ENCODE measurements at places on chromosomes 6 and 20. TPM values are rescaled to one million over a fixed set of nuclear protein-coding genes. Genes with fewer than 3 reads are reported as not detected.

LY6G6C gene
- 0.18 TPM for polyA plus RNA-seq

DNA sequence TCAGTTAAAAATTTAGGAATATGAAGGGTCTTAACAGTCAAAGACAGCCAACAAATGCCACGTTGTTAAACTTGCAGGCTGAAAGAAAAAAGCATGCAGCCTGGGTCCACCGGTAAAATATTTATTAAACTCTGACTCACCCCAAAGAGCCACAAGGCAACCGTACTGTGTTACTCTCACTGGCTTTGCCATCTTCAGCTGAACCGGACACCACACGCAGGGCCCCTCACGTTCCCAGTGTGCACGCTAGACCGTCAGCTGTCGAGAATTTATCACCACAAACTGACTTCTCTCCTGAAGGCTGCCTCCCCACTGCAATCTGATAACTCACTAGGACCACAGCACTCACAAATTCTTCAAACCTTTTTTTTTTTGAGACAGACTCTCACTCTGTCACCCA is 30.7 kb downstream of the HUS1B start:
- DNase-seq = no peak

DNA sequence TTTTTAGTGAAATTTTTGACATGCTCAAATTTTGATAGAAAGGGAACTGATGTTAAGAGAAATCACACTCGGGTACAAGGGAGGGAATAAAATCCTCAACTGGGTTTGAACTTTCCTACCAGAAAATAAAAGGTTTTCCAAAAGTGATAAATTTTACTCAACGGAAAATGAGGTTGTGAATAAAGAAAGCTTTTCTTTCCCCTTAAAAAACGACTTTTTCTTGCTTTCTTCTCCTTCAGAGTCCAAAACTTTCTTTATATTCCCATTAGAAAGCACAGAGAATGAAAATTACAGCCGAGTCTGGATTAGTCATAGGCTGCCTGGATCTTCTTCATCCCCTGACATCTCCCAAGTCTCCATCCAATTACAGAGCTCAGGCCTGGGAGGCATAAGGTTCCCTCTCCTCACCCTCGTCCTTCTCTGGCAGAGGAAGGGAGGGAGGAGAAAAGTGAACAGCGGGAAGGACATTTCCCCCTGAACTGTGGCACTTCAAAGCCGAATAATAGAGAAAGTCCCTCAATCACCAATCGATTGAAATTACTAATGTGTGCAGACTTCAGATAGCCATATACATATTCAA is 28.1 kb upstream of the QKI start:
- DNase-seq = no peak

DNA sequence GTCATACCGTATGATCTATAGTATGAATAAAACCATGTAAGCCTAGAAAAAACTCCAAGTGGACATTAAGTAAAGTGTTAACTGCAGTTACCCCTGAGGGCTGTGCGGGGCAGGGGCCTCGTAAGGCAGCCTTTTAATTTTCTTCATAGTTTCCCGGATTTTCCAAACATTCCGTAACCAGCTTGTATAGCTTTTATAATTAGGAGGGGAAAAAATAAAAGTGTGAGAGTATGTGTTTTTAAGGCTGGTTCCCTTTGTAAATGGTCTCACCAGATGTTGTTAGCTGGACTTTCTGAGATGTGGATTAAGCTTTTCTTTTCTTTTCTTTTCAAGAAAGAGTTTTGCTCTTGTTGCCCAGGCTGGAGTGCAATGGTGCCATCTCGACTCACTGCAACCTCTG is 7.0 kb downstream of the KIAA1755 start:
- no peak for DNase-seq

Data from right cardiac atrium (tissue), 5 donors.